Stimulated activated CD8-positive, alpha-beta memory T cell treated with anti-CD3 and anti-CD28 coated beads, Interleukin-15, amount 100 ng/mL, for 4 hours (primary cell): ENCODE measurements at places on chromosomes 5 and 9.

DNA sequence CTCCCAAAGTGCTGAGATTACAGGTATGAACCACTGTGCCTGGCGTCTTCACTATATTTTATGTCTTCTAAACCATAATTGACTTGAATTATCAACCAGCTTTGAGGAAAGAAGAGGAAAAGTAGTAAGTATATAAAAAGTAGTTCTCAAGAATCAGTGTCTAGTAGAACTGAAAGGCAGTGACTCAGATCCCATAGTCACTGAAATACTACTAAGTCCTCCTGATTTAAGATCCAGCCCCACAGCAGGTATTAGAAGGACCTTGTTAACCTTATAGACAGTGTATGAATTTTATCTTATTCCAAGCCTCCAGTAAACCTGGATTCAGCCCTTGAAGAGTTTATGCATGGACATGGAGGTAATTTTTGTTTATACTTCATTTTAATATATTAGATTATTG, 31.5 kb downstream of the LNPEP start:
- DNase-seq: no peak

GRCh38 chr9:21682981-21683380, 119.5 kb upstream of the MTAP start:
- no peak for DNase-seq

GRCh38 chr9:20707708-20708107, 23.6 kb downstream of the FOCAD start:
- no peak for DNase-seq

DNA sequence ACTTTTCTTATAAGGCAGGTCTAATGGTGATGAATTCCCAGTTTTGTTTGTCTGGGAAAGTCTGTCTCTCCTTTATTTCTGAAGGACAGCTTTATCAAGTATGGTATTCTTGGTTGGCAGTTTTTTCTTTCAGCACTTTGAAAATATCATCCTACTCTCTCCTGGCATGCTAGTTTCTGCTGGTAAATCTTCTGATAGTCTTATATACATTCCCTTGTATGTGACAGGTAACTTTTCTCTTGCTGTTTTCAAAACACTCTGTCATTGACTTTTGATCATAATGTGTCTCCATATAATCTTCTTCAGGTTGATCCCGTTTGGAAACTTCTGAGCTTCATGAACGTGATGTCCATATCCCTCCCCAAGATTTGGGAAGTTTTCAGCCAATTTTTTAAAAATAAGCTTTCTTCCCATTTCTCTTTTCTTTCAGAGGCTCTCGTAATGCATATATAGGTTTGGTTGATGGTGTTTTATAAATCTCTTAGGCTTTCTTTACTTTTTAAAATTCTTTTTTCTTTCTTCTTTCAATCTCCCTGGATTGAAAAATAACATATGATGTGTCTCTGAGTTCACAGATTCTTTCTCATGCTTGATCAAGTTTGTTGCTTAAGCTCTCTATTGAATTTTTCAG, 22.5 kb upstream of the GRAMD2B start:
- no peak for DNase-seq

GRCh38 chr5:39274398-39275085, 55.2 kb upstream of the FYB1 start:
- no peak for DNase-seq

GRCh38 chr5:60674251-60675069, 25.5 kb downstream of the DEPDC1B start:
- no peak for DNase-seq

- DNase-seq: no peak
These were observed 109.4 kb upstream of the ISL1 start for GRCh38 chr5:51273871-51274270.

DNA sequence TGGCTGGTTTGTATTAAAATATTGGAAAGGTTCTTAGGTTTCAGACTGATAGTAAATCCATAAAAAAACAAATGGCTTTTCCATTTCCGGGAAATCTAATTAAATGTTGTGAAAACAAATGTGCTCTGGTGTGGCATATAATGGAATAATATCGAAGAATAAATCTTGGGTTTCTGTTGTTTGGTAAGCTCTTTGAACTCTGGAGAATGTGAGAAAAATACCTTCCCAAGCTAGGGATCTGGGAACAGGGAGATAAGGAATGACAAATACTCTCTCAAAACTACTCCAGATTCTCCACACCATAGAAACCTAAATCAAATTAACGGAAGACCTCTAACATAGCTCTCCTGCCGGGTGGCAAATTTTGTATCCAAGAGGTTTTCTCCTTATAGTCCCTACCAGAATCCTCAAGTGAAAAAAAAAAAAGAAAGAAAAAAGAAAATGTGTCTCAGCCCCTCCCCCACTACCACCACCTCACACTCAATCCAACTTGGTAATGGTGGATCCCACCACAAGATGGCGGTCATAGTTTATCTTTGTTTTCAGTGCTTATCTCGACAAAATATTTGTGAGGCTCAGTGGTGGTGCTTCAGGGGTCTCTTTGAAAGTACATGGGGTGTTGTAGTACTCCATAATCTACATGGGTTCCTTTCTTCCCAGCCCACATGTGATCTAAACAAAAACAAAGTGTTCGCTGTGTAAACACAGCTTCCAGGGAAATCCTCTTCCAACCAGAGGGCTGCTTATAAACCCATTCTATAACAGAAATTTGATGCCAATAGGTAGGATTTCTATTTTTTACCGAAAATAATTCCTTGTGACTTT, 54.5 kb upstream of the FST start:
- DNase-seq: no peak

GRCh38 chr5:52956915-52957747, 32.0 kb upstream of the ITGA2 start:
- no peak for DNase-seq

DNA sequence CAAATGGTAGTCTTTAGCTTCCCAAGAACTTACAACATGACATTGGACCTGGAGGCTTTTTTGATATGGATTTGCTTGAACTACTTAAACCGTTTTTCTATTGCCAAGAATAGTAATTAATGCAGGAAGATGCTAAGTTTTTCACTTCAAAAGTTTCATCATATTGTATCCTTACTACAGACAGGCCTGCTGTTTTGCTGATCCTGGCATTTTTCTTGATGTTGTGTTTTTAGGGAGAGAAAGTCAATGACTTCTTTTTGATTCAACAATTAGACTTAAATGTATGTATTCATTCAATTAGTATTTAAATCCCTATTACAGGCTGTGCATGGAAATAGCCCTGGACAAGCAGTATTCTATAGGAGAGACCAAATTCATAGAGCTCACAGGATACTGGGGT, 172.7 kb downstream of the TRPM3 start:
- no peak for DNase-seq

DNA sequence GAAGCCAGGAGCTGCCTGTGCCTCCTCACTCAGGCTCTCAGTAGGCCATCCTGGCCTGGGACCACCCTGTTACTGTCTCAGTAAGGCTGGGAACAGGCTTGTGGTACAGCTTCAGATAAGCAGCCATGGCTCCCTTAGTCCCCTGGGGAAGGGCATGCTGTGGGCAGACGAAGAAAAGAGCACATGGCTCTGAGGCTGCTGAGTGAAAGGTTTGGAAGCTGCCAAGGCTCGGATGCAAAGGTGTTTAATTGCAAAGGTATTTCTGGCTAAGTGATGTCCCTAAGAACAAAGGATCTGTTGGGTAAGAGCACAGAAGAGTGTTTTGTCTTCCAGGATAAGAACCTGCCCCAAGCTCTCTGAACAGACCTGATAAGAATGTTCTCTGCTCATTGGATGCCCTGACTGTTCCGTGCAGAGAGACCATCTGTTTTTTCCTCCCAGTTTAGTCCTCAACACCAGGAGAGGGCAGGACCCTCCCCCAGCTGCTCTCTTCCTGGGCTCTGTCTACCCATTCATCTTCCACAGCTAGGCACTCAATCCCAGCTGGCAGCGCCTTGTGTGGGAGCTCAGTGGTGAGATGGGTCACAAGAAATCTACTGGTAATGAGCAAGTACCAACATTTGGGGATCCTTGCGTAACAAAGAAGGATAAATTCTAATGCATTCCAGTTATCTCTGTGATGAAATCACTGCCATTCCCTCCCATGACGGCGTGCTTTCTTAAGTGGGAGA, 17.7 kb downstream of the ANGPTL2 start:
- DNase-seq: no peak

- DNase-seq: no peak
These were observed 644 bp downstream of the NIM1K start for GRCh38 chr5:43192558-43193180.

DNA sequence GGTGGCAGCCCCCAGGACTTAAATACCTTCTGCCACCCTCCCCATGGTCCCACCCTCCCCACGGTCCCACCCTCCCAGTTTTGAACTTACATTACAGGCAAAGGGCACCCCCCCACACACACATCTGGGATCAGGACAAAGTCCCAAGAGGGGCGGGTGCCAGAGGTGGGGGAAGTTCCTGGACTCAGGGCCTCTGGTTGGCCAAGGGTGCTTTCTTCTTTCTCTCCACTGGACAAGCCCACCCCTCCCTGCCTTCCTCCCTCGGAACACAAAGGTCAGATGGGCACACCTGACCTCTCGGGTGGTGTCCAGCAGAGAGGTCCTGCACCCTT, 19.1 kb upstream of the RALGDS start:
- no peak for DNase-seq

DNA sequence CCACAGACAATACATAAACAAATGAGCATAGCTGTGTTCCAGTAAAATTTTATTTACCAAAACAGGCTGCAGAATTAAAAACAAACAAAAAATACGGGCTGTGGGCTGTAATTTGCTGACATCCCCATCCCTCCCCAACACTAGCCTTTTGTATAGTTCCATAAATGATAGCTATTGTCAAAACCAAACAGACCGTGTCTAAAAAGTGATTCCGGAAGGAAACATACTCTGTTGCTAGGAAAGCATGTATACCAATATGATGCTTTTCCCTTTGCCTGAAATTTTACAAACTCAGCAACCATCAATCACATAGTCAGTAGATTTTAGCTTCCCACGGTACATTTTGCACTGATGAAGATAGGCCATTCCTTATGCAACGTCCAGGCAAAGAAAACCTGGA, 80.0 kb downstream of the TMEM215 start:
- DNase-seq: no peak

- no peak for DNase-seq
These were observed 60.3 kb downstream of the RASA1 start for GRCh38 chr5:87327998-87328397.

GRCh38 chr9:124551472-124552272, 44.5 kb upstream of the NR5A1 start:
- no peak for DNase-seq

DNA sequence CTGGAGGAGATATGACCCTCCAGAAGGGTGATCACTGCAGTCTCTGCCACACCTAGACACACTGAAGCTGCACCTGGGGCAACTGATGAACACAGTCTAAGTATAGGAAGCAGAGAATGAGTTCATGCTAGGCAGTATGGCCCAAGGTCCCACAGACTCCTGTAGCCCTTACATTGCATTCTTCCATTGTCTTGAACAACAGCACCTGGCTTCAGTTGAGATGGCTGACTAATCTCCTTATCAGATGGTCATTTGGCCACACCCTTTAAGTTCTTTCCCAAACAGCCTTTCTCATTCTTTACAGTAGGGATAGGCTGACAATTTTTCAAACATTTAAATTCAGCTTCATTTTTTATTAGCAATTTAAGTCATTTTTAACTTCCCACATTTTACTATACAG, 23.1 kb downstream of the CENPK start:
- no peak for DNase-seq

DNA sequence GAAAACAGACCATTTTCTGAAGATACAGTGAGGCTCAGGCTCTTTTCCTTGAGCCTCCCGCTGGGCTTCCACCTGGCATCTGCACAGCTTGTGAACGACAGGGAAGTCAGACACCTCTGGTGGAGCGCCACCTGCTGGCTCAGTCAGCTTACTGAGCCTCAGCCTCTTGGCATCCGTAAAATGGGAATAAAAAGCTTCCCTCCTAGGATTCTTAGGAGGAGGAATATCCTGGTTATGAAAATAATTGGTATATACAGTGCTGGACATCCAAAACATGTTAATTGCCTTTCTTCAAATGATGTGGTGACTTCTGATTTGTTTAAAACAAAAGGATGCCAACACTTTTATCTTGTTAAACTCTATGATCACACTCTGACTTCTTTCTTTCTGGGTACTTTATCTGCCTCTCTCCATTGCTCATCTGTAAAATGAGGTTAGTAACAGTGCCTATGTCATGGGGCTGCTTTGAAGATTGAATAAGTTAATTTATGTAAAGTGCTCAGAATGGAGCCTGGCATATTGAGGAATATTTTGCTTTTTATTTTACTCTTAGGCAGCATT, 67.5 kb downstream of the MAMDC2 start:
- DNase-seq: no peak

- DNase-seq: no peak
These were observed 54.2 kb downstream of the FNBP1 start for GRCh38 chr9:129988607-129989361.

DNA sequence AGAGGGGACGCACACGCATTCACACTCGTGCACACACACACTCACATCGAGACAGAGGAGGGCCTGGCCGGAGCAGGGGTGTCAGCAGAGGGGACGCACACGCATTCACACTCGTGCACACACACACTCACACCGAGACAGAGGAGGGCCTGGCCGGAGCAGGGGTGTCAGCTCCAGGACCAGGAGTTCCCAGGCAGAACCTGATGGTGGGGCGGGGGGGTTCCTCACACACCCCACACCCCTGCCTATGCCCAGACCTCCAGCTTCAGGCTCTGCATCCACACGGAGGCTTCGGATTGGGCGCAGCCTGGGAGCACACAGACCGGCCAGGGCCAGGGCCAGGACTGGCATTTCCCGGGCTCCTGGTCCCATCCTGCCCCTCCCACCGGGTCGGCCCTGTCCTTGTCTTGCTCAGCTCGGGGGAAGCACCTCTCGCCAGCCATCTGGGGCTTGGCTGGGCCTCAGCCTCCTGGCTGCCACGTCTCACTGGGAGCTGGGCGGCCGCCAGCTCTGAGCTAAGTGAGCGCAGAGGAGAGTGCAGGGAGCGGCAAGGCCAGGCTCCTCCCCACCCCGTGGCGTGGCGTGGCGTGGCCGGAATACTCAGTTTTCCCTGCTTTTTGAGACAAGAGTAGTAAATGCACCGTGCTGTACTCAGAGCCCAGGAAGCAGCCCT, 31.3 kb downstream of the ADAMTS2 start:
- DNase-seq: no peak

DNA sequence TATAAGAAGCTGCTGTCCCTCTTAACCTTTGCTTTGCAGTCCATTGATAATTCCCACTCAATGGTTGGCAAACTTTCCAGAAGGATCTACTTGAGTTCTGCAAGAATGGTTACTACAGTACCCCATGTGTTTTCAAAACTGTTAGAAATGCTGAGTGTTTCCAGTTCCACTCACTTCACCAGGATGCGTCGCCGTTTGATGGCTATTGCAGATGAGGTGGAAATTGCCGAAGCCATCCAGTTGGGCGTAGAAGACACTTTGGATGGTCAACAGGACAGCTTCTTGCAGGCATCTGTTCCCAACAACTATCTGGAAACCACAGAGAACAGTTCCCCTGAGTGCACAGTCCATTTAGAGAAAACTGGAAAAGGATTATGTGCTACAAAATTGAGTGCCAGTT, 27.8 kb upstream of the SETD9 start:
- DNase-seq: no peak

- no peak for DNase-seq
These were observed 53.2 kb upstream of the C5orf58 start for GRCh38 chr5:170179626-170180025.

- DNase-seq: no peak
These were observed 62.4 kb downstream of the KIAA1958 start for GRCh38 chr9:112548836-112549595.
